ENCODE measurements at places on chromosomes 13 and 19.

- DNase-seq = no peak
These were observed 5.8 kb downstream of the AKAP11 start for GRCh38 chr13:42277618-42278276.

DNA sequence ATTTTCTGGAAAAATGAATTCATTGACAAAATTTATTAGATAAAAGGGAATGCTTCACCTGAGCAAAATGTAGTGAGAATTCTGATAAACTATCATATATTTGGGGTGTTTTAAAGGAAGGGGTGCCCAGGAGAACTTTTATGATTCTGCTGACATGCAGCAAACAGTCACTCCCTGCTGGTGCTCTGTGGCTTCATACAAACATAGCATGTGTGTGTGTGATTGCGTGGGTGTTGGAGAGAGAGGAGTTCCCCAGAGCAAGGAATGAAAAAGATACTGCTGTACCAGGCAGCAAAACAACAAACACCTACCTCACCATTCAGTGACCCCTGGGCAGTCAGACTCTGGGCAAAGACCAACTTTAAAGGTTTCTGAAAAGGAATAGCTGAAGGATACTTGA, 546.7 kb downstream of the RFC3 start:
- DNase-seq = no peak

- DNase-seq = no peak
These were observed 2.8 kb upstream of the ARL11 start for GRCh38 chr13:49625392-49626079.

DNA sequence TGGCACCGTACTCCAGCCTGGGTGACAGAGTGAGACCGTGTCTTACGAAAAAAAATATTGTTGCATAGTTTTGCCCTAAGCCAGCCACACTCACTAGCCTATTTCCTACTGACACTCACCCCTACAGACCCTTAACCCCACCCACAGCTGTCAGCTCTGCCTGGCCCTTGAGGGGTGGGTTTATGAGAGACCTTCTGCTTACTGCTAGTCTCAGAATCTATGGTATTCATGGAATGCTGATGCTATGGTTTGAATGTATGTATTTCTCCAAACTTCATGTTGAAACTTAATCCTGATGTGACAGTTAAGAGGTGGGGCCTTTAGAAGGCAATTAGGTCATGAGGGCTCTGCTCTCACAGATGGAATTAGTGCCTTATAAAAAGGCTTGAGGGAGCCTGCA, 79.2 kb upstream of the LRCH1 start:
- no peak for DNase-seq

DNA sequence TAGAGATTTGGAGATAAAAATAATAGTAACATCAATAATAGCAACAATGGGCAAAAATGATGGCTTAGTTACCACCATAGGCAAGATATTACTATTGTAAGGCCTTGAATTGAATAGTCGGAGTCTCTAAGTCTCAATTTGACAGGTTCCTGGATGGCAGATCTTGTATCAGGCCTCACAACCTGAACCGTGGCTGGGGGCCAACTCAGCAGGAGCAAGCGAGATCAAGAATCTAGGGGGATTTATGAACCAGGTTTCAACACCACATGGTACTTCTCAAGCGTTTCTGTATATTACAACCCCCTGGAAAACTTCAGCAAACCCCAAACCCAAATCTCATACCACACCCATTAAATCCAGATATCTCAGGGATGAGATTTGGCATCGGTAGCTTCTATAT, 573.8 kb downstream of the LIG4 start:
- DNase-seq = no peak

Data from HEK293T (cell line).